Astrocyte (in vitro differentiated cells and primary cell): ENCODE measurements at places on chromosomes 7 and 10.

DNA sequence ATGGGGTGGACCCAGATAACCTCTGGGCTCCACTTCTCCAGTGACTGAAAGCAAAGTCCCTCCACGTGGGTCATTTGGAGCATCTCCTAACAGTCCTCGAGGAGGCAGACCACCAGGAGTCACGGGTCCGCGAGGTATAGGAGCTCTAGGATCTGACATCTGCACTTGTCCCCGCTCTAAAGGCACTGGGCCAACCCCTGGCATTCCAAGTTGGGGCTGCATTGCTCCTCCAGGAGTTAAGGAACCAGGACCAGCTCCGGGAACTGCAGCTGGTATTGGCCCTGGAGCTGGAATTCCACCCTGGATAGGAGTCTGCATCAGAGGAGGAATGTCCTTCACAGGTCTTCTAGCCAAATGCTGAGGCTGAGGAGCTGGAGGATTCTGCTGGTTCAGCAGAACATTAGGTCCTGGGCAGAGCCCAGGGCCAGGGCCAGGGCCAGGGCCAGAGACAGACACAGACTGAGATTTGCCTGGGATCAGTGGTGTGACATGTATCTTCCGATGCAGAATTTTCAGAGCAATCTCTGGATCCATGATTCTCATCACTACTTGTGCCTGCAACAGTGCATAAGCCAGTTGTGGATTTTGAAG lies 827 bp downstream of the CSTF2T start:
- DNase-seq: no peak

DNA sequence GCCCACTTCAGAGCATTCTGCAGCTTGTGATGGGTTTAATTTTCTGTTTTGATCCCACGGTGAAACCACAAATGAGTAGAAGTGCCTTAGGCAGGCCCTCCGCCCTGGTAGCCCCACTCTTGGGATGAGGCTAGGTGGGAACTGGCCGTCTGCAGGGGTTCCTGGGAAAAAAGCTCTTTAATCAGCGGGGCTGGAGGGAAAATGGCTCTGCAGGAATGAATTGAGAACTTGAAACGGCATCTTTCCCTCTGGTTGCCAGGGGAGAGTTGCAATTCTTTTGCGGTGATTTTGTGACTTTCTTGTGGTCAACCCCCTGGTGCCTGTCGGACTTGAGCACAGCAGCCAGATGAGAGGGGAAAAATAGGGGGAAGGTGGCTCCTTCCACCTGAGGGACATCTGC lies 32.7 kb downstream of the COL26A1 start:
- no peak for DNase-seq

DNA sequence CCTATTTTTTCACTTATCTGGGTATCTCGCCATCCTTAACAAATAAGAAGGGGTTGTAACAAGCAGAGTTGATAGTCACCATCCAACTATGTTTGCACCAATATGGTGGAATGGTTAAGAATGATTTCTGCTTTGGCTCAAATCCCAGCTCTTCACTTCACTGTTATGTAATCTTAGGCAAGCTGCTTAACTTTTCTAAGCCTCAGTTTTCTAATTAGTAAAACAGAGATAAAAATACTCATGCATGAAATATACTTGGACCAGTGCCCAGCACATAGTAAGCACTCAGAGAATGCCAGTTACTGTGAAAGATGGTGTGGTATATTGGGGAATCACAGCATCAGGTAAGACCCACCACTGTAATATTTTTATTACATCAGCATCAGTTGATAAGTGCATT lies 33.6 kb downstream of the ABCB1 start:
- DNase-seq: no peak

DNA sequence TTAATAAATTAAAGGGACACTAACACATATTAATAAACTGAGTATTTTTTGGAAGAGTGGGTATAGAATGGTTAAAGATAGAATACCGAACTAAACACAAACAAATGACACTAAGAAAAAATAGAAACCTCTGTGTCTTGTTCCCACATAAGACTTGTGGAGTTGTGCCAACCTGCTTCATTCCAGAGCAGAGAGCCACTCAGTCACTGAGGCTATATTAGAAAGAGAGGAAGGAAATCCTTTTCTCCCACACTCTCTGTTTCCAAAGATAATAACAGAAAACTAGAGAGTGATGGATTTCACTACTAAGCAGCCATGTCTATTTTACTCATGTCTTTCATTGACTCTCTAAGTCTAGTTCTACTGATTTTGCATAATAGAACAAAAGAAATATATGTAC lies 26.0 kb downstream of the CTNNA3 start:
- peak; percentile 31 for DNase-seq

DNA sequence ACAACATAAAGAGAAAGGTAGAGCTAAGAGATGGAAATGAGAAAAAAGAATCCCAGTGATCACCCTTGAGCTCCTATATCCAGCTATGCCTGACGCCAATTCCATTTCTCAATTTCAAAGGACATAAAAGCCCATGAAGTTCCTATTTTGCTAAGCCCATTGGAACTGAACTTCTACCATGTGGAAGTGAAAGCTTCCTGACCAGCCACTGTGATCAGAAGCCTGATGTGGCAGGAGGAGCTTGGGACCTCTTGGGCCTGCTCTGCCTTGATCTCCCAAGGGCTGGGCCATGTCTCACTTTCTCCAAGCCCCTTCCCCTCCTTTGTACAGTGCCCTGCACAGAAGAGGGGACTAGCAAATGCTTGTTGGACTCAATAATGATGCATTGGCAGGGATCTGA lies 52.7 kb downstream of the PRLHR start:
- no peak for DNase-seq

GRCh38 chr7:32658467-32658869 lies 163.2 kb downstream of the AVL9 start:
- DNase-seq: no peak

- DNase-seq: no peak
These were observed 172.1 kb downstream of the DIP2C start for GRCh38 chr10:517241-517830.

DNA sequence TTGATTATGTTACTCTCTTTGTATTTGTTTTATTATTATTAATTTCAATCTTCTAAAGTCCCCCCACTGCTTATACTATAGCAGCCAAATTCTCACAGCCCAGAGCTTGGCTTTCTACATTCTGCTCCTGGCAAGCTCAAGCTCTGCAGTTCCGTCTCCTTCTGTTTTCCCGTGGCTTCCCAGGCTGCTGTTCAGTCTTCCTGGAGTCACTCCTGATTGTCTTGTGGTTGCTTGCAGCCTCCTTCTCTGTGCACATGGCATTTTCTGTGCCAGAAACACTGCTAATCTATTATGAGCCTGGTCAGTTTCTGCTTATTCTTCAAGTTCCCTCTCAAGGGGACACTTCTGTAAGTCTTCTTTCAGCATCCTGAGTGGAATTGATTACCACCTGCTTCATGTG lies 533.7 kb upstream of the IGFBP3 start:
- peak; percentile 61 for DNase-seq
